SIG-M5 (cell line): ENCODE measurements at places on chromosomes 5 and 9.

DNA sequence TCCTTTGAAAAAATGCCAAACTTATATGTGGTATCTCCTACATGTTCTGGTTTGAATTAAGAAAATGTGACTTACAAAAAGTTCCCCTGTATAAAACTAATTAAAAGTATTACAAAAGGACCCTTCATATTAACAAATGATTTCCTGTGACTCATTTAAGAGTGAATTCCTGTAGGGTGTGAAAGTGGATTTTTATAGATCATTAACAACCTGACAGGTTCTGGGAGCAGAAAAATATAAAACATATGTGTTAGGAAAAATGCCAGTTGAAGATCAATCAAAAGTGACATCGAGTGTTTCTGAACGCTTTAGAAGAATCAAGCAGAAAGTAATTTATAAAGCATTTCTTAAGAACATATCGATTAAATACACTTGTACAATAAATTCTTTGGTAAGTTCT is 35.5 kb downstream of the CAMK4 start:
- DNase-seq: no peak

DNA sequence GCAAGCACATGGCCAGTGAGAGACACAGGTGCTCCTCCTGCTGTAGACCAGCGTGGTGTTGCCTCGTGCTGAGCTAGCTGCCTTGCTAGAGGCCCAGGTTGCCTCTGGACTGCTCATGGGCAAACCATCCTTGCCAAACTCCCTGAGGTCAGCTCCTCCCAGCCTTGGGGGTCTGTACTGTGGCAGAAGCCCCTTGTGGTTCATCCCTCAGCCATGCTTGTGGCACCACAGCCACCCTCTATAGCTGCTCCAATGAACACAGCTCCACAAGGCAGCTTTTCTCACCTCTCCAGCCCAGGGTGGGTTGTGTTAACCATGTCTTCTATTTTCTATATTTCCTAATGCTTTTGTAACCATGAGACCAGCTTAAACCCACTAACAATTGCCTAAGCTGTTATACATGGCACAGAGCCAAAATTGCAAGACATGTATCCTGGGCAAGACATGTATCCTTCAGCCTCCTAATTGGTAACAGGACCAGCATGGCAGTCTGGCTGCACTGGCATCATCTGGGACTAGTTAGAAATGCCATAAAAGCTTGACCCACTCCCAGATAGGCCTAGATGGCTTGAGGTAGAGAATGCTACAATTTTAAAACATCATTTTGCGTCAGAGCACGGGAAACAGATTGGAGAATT is 183.1 kb upstream of the S1PR3 start:
- no peak for DNase-seq

DNA sequence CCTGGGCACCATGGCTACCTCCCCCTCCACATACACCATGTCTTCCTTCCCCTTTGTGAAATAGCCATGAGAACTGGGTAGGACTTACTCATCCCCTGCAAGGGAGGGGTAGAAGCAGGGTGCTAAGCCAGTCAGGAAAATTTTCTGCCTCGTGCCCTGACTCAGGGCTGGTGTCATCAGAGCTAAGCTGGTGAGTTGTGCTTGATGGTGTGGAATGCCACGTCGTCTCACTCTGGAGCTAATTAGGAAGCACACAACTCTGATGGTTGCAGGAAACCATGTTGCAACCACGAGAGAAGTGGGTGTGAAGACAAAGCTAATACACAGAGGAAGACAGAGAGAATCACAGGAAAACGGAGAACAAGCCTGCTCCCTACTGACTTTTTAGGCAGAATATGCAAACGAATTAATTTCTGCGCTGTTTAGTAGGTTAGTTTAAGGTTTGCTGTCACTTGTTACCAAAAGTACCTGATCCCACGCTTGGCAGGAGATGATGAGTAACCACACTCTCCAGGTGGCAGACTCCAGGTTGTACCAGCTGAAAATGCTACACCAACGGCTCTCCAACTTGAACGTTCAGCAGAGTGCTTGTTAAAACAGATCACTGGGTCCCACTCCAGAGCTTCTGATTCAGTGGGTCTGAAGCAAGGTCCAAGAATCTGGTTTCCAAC is 54.5 kb downstream of the STK10 start:
- DNase-seq: peak; percentile 63

DNA sequence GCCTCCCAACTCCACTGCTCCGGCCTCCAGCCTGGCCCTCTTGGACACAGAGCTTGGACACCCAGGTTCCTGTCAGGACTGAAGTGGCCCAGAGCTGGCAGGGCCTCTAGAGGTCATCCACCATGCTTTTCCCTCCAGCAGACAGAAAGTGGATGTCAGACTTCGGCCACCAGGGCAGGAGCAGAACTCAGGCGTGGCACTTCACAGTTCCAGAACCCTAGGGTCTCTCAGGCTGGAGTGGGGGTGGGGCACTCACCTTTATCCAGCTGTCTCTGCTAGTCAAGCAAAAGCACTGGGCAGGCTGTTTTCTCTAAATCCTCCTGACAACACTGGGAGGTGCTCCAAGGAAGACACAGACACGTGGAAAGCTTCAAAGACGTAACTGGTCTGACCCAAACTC is 35.6 kb upstream of the N4BP3 start:
- DNase-seq: no peak

DNA sequence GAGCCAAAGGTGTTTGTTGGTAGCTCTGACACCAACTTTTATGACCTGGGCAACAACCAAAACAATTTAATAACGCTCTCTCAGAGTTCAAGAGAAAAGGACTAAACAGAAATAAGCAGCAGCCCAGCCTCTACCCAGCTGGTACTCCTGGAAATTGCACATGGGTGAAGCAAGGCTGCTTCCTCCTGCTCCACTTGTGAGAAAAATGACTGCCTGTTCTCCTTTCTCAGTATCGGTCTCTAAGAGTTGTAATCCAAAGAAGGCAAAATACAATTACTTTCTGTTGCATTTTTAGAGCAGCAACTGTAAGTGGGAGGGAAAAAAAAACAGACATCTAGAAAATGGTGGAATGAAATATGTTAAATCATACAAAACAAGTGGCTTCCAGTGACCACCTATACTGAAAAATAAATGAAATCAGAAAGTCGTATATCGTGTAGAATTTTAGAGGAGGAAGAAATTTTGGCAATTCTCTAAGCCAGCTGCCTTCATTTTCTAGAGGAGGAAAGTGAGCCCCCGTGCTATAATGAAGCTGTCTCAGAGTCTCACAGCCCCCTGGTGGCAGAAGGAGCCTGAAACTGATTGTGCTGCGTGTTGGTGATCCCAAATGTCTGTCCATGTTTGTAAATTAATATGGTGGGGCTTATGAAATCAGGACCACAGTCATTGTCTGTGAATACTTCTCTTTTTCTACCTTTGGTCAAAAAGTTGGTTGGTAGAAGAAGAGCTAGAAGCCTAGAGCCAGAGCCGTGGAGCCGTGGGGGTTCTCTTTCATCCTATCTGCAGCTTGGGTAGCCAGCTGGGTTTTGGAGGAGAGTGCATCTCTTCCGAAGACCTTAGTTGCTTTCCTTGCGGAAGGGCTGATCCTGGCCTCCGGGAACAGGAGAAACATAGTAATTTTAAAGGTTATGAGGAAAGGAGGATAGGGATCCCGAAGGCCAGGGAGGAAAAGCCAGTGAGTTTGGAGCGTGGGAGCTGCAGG is 139.9 kb downstream of the PIP5K1B start:
- DNase-seq: no peak

DNA sequence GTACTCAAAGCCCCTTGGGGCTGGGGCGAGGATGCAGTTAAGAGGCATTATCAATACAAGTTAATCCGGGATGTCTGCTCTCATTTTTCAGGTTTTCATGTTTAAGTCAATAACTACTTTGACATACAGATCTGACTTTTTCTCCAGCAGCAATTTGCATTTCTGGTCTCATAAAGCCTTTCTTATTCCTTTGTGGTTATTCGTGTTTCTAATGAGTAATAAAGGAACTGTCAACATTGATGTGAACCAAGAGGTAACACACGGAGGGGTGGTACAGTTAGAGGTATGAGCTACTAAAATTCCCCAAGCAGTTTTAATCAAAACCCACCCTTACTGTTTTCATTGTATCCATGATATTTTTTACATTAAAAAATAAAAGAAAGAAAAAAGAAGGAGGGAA is 138.0 kb upstream of the NFIB start:
- no peak for DNase-seq

GRCh38 chr5:52799983-52800393 is 12.3 kb downstream of the ITGA1 start:
- DNase-seq: peak; percentile 87

- no peak for DNase-seq
Measured at GRCh38 chr5:96026406-96027041, 64.9 kb upstream of the ELL2 start.

GRCh38 chr5:1028481-1029281 is 20.1 kb downstream of the NKD2 start:
- no peak for DNase-seq
